ENCODE measurements at places on chromosomes 6 and 20.

- no peak for DNase-seq
Observed at GRCh38 chr6:126784161-126784790, 334.2 kb upstream of the RSPO3 start.

DNA sequence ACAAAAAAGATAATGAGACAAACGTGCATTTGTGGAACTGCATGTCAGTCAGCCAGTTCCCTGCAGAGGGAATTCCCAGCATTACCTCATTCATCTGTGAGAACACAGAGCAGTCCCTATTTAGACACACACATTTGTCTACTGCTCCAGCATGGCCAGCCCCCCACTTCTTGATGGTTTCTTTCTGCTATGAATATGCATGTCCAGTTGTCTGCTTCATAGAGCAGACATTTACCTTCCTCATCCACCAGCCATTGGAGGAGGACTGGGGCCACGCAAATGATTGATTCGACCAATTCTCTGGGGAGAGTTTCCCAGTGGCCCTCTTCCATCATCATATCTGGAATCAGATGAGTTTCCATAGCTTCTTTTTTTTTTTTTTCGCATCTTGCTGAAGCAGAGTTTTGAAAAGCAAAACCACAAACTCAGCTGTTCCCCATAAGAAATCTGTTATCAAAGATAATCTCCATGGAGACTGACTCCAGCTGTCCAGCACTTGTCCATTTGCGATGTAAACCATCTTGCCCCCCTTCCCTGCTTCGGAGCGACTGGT is 11.8 kb downstream of the ENPP1 start:
- peak; percentile 97 for DNase-seq

DNA sequence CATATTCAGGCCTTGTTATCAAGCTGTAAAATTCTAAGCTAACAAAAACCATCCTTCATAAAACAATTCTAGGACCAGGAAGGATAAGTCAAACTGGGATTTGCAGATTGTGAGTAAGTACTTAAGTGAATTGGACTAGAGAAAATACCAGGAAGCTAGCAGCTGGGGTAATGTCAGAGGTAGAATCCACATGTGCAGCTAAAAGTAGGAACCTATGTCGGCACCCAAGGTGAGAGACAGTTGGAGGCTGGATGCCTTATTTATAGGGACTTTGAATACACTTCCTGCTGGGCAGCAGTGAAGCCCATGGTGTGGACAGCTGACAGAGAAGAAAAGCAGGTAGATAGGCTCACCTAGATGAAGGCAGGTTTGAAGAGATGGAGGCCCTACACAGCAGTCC is 127.3 kb downstream of the FLRT3 start:
- no peak for DNase-seq

- DNase-seq, result no peak
Observed at GRCh38 chr6:150631283-150631983, 31.7 kb downstream of the PLEKHG1 start.

GRCh38 chr20:15143478-15143877 is 806.1 kb upstream of the FLRT3 start:
- no peak for DNase-seq

- DNase-seq, result no peak
Observed at GRCh38 chr20:33434434-33434833, 9.1 kb downstream of the SNTA1 start.

DNA sequence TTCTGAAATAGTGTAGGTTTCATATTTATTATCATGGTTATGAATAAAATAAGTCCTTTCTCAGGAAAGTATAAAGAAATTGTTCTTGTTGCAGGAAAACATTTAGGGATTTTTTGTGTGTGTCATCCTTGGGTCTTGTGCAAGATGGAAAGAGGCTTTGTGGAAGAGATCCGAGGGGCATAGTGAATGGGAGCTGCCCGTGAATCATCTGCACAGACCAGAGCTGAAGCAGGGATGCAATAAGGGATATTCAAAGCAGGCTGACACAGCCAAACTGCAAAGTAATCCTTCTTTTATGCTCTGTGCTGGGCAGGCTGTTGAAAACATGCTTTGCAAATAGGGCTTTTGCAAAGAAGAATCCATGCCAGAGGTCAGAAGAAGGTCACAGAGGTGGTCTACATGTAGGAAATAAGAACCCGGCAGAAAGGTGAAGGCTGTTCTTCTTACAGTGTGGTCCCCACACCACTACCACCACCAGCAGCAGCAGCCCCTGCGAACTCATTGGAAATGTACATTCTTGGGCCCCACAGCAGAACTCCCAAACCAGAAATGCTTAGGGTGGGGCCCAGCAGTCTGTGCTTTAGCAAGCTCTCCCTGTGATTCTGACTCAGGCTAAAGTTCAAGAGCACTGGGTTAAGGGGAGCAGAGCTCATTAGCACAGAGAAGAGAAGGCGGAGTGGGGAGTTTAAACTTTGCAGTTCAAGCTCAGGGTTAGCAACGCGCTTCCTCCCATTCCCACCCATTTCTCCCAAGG is 237.6 kb downstream of the QKI start:
- DNase-seq, result peak; percentile 8

GRCh38 chr6:167782698-167783517 is 43.8 kb upstream of the AFDN start:
- peak; percentile 2 for DNase-seq

- no peak for DNase-seq
Observed at GRCh38 chr6:117156741-117157140, 108.6 kb upstream of the VGLL2 start.

DNA sequence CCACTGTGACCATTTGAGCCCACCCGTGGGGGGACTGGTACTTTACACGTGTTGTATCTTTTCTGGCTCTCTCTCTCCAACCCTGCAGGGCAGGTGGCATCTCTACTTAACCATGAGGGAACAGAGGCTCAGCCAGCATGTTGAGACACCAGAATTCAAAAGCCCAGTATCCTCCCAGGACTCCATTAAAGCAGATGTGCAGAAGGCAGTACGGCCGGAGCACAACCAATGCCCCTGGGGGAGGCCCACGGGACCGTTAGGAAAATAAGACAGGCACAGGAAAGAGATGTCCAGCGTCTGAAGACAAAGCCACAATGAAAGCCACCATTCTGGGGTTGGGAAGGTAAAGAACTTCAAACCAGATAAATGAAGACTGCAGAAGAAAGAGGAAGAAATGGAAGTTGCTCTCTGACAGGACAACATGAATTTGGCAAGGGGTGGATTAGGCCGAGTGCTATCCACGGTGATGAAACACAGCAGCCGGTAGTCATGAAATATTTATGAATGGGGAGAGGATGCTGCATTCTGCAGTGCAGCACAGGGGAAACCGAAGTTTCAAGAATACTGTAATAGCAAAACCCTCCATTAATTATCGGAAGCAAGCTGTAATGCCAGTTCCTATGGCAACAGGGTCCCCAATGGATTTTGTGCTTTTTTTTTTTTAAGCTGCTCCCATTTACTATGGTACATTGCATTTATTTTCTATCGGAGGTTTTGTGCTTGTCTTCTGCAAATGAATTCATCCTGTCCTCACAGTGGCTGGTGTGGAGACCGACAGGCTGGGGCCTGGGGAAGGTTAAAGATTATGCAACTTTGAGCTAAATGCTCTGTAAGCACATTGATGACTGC is 179.4 kb downstream of the NRN1 start:
- DNase-seq, result no peak

DNA sequence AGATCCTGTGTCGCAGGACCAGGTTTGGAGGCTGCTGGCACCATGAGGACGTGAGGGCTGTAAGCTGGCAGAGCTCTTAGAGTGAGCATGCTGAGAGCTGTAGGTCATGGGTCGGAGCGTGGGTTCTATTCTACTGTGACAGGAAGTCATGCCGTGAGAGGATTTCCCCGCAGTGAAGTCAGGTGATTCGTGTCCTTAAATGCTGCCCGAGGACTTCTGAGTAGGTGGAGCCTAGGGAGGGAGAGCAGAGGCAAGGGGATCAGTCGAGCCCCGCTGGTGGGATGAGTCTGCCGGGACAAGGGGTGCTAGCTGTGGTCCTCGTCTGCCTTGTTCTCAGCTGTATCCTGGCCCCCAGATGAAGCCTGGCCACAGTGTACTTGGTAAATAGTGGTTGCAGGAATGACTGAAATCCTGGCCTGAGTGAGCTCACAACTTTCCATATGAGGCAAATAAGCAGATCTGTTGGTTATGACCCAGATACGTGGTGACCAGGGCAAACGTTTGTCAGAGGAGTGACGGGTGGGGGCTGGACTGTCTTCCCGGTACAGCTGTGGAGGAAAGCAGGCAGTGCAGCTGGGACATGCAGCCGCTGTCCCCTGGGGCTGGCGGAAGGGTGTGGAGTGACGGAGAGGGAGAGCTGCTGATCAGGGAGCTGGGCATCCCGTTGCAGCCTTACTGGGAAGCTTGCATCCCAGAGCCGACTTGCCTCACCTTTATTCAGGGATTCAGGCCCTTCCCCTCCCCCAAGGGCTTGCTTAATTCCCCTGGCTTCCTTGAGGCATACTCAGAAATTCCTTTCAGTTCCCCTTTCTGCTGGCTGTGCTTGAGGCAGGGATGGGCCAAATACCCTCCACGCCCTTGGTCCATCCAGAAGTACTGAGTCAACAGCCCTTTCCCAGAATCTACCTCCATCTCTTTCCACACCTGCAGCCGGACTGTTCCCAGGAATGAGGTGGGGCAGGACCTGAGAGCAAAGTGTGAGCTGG is 250.9 kb upstream of the RREB1 start:
- peak; percentile 22 for DNase-seq

GRCh38 chr6:153131037-153131981 is at the start of gene RGS17:
Gene RGS17, minus strand, starts transcription at chr6:153131282. Its CDS starts 87,264 bp downstream, at chr6:153044018.
- DNase-seq, result peak; percentile 64

GRCh38 chr6:71721642-71722041 is 164.7 kb upstream of the RIMS1 start:
- DNase-seq, result no peak

- no peak for DNase-seq
Observed at GRCh38 chr20:9756660-9757059, 82.2 kb downstream of the PAK5 start.

DNA sequence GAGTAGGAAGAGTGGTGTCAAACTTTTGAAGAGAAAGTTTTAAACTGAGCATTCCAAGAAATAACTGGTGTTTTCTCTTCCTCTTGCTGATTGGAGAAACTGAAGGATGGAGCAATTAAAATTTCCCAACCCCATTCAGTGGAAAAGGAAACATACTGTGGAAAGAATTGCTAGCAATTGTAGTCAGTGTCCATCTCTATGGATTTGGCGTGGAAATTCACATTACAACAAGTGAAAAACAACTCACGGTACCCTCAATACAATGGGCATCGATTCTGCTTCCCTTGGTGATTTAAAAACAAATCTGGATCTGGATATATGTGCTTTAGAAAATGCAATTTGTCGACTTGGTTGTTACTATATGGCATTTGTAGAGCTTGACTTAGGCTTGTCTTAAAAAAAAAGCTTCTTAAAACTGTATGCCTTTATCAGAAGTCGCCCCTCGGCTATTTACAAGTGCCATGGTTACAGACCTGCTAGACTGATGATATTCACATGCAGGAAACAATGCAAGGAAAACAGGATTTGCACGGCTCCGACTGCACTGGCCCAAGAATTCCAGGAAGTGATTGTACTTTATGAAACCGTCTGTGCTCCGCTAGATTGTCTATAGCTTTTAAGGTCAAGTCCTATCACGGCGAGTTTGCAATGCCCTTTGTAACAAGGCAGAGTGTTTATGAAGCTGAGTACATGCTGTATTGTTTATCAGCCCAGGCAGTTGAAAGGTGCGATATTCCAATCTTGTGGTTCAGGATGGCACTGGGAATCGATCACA is 131.7 kb upstream of the PHACTR1 start:
- no peak for DNase-seq

All from amniotic epithelial cell (primary cell).